ENCODE measurements at places on chromosomes 7 and 10.

DNA sequence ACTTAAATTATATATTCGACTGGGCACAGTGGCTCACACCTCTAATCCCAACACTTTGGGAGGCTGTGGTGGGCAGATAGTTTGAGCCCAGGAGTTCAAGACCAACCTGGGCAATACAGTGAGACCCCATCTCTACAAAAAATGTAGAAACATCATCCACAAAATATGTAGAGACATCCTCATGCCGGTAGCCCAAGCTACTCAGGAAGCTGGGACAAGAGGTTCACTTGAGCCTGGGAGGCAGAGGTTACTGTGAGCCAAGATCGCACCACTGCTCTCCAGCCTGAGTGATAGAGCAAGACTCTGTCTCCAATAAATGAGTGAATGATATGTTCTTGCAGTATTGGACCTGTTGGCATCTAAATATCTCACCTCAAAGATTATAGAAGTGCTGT, 22.6 kb upstream of the TNS3 start:
- no peak overlapping the region for H3K4me3 ChIP-seq
- H3K36me3 ChIP-seq: no peaks in the 10 kb centered on the region
- no peak overlapping the region for H3K27ac ChIP-seq
- H3K27me3 ChIP-seq: no peaks in the 10 kb centered on the region
- DNase-seq: no peak

GRCh38 chr10:73867871-73868631, 6.3 kb downstream of the CAMK2G start:
- no peak for DNase-seq
- H3K4me3 ChIP-seq: no peak overlapping the region
- peaks cover 70% of the 10 kb centered on the region for H3K36me3 ChIP-seq
- peak overlapping the region; percentile 97 for H3K27ac ChIP-seq

DNA sequence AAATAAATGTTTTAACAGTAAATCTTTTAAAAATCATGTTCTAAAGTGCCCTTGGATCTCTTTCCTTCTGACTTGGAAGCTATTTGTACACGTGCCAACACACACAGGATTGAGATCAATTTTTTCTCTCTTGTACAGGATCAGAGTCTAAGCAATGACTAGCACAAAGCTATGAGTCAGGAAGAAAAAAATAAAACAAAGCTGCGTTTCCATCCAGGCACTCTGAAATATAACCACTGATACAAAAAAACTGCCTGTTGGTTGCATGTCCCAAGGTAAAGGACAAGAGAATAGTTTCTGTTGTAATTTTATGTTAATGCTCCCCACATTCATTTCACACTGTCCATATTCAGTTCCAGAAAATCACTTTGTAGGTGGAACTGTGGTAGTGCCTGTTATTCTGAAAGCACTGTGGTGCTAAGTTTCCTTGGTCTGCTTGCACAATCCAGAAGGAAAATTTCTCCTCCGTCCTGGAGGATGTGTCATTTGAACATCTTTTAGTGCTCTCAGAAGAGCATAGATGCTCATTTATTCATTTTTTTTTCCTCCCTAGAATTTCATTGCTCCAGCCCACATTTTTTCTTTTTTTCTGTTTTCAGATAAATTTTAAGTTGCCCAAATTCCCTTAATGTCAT, 113.4 kb downstream of the PLXDC2 start:
- H3K27me3 ChIP-seq: no peaks in the 10 kb centered on the region
- H3K4me3 ChIP-seq: no peak overlapping the region
- H3K36me3 ChIP-seq: no peaks in the 10 kb centered on the region
- H3K27ac ChIP-seq: no peak overlapping the region
- no peaks in the 10 kb centered on the region for H3K4me1 ChIP-seq

DNA sequence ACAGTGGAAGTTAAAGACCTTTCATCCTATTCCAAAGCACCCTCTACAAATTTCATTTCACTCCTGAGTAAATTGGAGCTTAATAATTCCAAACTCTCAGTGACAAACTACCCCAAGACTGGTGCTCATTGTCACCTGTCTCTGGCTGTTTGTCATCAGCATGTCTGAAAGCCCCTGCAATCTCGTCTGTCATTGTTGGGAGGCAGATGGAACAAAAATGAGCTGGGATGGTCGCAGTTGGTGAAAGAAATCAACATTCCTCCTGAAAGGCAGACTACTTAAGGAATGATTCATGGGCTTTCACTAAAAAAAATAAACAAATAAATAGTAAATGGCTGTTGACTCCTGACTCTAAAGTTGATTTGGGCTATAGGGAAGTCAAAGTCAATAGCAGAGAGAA, 69.7 kb upstream of the PALS2 start:
- H3K4me1 ChIP-seq: no peaks in the 10 kb centered on the region
- H3K27me3 ChIP-seq: peaks cover 12% of the 10 kb centered on the region
- H3K4me3 ChIP-seq: no peak overlapping the region
- H3K27ac ChIP-seq: no peak overlapping the region
- no peak for DNase-seq

DNA sequence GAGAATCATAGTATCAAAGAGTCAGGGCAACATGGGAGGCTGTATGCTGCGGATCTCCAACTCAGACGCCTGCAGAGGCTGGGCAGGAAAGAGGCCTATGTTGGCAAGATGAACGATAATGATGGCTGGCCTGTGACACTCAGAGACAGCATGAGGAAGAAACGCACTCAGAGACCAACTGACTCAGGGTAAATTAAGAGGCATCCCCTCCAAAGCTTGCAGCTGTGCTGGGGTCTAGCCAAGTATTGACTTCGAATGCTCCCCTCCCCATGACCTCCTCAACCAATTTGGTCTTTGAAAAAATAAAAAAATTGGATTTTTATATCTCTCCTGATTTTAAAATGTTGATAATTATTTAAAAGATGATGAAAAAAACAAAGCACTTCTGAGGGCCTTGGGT, 718.9 kb downstream of the GRID1 start:
- no peak overlapping the region for H3K27ac ChIP-seq
- no peaks in the 10 kb centered on the region for H3K36me3 ChIP-seq
- no peak for DNase-seq
- H3K27me3 ChIP-seq: no peaks in the 10 kb centered on the region
- no peak overlapping the region for H3K4me3 ChIP-seq

Measured in T-helper 2 cell treated with Interferon-gamma antibody and Interleukin-4, amounts not matched to agents 5 μg/mL and 100 μg/mL, for 36 hours (primary cell).